ENCODE measurements at places on chromosomes 2 and 18.

DNA sequence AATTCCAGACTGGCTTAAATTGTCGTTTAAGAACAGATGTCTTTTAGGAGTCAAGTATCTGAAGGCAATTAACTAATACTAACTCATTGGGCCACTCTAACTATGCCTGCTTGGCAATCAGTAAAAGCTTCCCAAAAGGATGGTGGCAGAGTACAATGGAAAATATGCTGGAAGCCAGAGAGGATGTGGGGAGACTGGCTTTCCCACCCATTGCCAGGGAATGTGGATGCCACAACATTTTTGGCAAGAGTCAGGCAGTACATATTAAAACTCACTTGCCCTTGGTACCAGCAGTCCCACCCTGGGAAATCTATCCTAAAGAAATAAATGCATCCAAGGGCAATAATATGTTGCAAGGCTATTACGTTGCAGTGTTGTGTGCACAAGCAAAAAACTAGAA is 74.0 kb upstream of the FZD7 start:
- no peak for DNase-seq

DNA sequence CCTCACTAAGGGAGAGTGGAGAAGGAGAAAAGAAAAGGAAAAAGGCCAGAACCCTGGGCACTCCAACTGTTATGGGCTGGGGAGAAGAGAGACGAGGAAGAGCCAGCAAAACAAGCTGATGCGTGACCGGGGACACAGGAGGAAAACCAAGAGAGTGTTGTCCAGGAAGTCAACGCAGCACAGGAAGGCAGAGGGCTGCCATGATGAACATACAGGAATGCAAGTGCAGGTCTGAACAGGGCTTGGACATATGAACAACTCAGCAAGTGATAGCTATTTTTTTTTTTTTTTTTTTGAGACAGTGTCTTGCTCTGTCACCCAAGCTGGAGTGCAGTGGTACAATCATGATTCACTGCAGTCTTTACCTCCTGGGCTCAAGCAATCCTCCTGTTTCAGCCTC is 28.4 kb downstream of the SIX3 start:
- DNase-seq, result no peak

DNA sequence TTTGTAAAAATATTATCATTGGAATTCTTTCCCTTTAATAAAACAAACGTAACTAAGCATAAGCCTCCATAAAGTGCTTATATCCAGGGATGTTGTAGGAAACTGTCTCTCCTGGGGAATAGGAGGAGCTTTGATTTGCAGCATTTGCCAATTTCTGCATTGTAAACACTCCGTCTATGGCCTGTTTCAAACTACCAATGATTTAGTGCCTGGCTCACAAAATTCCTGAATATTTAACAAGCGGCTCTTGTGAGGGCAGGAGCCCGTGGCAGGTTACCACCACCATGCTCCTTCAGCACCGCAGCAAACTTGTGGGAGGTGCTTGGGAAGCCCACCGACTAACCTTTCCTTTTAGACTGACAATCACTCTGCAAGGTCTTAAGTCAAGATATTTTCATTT is 520.3 kb downstream of the SOX11 start:
- no peak for DNase-seq

DNA sequence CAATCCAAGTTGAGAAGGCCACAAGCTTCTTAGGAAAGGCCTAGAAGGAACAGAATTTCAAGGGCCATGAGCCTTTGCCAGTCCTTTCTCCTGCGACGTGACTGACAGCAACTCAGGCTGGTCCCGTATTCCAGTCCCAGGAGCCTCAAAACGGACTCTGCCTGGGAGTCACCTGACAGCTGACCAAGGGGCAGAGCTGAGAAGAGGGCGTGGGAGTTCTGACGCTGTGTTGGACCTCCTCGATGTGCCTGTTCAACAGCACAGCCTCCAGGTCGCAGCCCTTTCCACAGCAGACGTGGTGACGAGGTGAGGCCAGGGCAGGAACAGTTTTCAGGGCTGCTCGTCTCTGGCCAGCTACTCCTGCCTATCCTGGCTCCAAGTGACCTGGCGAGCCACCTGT is 37.6 kb downstream of the CENPO start:
- DNase-seq, result no peak

GRCh38 chr2:128486640-128487375 is 168.1 kb upstream of the HS6ST1 start:
- no peak for DNase-seq

- DNase-seq, result no peak
Measured at GRCh38 chr18:25875551-25876240, 214.7 kb downstream of the SS18 start.

DNA sequence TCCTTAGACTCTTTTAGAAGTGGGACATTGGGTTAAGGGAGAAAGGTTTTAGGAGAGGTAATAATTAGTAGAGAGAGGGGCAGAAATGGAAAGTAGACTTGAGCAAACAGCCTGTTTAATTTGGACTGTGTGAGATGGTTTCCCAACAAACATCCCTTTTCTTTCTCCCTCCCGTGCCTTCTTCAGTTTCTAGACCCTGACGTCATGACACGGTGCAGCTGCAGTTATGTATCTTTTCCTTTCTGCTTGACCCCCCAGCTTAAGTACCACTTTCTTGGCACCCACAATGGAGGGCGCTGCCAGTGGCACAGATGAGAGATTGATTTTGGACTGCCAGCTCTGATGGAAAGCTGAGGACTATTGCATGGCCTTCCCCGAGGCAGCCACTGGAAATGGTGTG is 86.9 kb upstream of the FAM136A start:
- no peak for DNase-seq

- DNase-seq, result no peak
Measured at GRCh38 chr2:15355386-15355785, 205.7 kb downstream of the NBAS start.

GRCh38 chr18:36772241-36772723 is 56.5 kb downstream of the TPGS2 start:
- DNase-seq, result no peak

DNA sequence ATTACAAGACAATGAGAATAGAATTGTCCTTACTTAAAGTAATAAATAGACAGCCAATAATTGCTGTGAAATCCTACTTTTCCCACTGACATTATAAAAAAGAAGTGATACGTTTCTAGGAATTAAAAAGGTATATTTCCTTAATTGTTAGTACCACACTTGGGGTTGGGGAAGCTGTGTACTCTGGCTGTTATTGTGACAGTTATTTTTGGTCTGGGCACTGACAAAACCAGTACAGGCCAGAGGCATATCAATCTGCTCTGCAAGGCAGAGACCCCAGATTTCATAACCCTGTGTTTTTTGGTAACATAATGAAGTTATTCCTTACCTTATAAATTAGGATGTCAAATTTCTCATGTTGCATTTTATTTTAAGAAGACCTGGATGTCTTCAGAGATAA is 66.5 kb downstream of the RAB10 start:
- no peak for DNase-seq

DNA sequence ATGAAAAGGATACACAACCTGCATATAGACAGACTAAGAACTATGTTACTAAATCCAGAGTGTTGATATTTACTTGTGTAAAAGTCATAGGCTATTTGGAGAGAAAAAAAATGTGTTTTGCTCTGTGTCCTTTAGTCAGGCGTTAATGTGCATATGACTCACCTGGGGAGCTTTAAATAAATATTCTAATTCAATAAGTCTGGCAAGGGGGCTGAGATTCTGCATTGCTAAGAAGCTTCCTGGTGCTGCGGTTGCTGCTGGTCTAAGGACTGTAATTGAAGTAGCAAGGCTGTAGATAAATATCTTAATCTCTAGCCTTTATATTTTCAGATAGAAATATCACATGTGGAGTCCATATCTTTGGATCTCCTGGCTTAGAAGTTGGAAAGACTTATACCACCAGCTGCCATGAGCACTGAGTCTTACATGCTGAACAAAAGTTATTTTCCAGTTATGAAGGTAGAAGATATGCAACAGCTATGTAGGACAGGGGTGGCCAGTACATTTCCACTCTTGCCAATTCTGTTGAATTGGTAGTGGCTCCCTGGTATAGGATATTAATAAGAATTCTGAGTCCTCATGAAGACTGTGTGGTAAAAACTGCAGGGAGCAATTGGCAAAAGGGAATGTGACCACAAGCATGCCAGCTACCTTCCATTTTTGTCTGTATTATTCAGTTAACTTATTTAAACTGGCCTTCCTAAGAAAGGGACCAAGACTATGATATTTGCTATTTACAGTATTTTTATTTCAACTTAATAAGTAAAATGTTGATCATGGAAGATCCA is 4.8 kb downstream of the SPAG16 start:
- DNase-seq, result no peak

DNA sequence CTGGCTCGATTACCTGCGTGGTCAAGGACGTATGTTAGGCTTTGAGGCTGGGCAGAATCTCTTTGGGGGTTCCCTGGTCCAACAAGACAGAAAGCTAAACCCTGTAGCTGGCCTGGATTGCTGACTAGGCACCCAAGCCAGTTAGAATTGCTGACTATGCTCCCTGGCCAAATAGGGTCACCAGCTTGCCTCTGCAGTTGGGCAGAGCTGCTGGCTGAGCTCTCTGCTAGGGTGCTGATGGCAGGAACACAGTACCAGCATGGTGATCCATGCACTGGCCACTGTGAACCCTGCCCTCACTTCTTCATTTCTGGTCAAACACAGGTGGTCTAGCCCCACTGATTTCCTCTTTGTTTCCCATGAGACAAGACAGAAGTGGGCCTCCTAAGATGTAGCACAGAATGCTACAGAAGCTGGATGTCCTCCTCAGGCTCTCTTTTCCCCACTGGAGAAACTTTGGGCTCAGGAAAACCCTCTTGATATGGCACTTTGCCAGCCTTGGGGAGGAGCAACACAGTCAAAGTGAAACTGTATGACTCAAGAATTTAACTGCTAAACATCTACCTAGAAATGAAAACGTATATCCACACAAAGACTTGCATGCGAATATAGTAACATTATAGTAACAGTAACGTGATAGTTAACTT is 20.8 kb downstream of the SP140L start:
- DNase-seq, result no peak

DNA sequence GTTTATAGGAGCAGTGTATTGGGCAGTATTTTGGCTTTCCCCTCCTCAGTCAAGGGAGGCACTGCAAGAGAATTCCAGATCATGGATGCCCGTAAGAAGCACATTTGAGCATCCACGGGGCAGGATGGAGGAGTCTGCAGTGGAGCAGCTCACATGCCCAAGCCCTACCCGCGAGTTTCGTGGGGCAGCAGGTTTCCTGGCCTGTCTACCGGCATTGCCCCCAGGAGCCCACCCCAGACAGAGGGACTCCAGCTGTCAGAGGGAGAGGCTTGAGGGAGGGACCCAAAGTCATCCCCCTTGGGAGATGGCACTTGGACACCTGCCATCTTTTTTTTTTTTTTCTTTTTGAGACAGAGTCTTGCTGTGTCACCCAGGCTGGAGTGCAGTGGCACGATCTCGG is 31.3 kb downstream of the TMEM177 start:
- DNase-seq, result no peak
